ENCODE measurements at places on chromosomes 12 and 14.
A peak's percentile ranks its signal among the peaks of the same experiment; 100 is the strongest.

DNA sequence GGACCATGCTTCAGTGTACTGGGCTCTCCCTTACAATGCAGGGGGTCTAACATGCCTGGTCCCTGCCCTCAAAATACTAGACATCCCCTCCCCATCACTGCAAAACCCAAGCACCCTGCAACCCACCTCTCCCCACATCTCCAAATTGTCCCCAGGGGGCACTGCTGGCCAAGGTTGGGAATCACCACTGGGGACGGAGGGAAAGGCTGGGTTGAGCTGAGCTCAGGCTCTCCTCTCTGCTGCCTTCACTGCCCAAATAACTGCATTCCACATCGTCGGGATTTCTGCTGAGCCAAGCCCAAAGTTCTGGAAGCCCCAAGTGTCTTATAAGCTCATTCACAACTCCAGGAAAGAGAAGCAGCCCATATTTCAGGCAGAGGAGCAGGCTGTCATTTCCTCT, 69.6 kb downstream of the NT5DC3 start:
- peak; percentile 37 for DNase-seq

DNA sequence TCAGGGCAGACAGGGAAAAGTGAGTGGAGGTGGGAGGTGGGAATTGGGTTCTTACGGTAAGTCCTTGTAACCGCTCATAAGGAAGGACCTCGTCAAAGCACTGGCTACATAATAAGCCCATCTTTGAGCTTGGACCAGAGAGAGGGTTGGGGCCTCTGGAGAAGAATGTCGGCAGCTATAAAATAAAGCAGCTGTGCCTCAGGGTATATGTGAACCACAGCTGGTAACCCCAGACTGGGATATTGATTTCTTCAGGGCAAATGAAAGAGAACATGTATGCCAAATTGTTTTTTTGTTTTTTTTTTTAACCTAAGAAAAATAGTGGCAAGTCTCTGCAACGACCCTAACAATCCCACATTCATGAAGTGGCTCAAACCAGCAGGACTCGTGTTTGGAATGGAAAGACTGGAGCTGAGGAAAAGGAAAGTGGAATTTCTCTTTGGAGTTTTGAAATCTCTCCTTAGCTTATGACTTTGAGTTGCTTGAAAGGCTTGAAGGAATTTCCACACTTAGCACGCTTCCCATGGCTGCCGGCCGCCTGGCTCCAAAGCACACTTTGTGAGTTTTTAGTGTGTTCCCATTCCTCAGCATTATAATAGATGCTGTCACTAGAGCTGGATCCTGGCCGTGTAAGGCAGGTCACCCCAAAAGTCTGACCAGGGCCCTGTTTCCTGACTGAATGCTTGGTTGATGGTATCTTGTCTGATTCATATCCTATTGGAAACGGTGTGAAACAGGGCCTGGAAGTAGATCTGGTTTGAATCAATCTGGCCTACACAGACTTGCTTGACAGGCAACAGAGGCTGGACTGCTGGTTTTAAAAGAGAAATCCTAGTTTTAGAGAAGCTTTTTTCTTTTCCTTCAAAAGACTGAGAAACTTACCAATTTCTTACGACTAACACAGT, 244.7 kb downstream of the MSRB3 start:
- no peak for DNase-seq

GRCh38 chr12:24374452-24374851, 425.0 kb upstream of the SOX5 start:
- DNase-seq = no peak

- DNase-seq = no peak
Observed at GRCh38 chr12:9223830-9224229, 15.6 kb upstream of the PZP start.

DNA sequence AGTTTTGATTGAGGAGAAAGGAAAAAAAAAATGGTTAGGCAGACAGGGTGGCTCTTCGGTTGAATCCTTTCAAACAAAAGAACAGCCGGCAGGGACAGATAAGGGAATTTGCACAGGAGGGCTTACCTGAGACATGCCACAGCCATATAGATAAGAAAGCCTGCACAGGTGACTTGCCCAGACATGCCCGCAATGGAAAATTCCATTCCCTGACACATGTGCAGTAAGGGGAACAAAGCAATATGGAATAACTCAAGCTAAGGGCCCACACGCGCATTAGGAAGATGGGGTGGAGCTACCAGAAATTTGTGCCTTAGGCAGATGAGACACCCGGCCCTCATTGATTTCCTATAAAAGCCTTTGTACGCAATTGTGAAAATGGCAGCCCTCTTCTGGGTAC, 86.7 kb downstream of the TMEM260 start:
- DNase-seq = no peak

GRCh38 chr14:32311294-32312009, 17.6 kb upstream of the AKAP6 start:
- no peak for DNase-seq

- DNase-seq = no peak
Observed at GRCh38 chr12:76137606-76138005, 53.1 kb upstream of the NAP1L1 start.

- no peak for DNase-seq
Observed at GRCh38 chr12:57465747-57466505, 6.3 kb downstream of the GLI1 start.

DNA sequence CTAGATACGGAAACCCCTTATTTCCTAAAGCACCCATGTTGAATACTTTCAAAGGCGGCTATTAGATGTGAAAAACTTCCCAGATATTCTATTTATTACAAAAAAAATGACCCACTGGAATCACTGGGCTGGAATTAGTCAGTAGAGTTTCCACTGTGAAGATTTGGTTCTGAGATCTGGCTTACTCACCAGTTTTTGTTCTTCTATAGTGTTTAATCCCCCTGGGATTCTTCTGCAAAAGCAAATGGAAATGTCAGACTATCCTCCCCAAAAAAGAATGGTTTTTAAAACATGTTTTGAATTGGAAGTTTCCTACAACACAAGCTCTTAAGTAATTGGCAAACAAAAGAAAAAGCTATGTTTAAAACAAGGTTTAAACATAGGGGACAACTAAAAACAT, 166.4 kb downstream of the STXBP6 start:
- no peak for DNase-seq

GRCh38 chr14:23365732-23366425, 907 bp upstream of the EFS start:
- DNase-seq = no peak

GRCh38 chr12:47366157-47366556, 286.4 kb upstream of the AMIGO2 start:
- DNase-seq = no peak

- DNase-seq = no peak
Observed at GRCh38 chr12:57434517-57435223, at the start of gene INHBC. TSS of gene INHBC (plus strand) at chr12:57434784. CDS start at chr12:57434887, 103 bp downstream.

DNA sequence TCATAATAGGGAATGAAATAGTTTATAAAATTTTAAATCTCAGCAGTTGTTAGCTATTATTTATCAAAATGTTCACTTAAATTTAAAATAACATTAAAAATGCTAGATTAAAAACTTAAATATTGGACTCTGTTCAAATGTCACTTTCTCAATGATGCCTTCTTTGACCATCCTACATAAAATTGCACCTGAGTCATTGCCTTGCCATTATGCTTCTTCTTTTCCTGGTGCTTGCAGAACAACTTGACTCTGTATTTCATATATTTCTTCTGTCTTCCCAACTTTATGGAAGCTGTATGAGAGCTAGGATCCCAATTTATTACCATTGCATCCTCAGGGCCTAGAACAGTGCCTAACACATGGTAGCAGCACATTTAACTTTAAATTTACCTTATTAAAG, 37.3 kb upstream of the CPM start:
- DNase-seq = peak; percentile 53

DNA sequence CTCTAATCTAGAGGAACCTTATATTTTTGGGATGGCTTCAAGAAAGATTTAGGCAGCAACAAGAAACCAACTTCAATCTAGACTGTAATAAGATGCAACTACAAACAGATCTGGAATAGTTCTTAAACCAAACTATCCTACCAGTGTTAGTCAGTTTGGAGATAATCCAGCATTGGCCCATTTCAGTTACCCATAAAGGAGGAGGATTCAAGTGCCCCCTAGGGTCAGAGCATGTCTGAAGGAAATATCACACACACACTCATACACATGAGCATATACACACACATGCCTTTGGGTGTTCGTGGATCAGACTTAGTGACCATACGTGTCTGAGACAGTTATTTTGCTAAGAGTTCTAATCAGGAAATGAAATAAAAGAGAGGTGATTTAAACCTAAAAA, 261.2 kb downstream of the ADAMTS20 start:
- no peak for DNase-seq

- DNase-seq = peak; percentile 24
Observed at GRCh38 chr14:59481871-59482540, 2.2 kb downstream of the L3HYPDH start.

DNA sequence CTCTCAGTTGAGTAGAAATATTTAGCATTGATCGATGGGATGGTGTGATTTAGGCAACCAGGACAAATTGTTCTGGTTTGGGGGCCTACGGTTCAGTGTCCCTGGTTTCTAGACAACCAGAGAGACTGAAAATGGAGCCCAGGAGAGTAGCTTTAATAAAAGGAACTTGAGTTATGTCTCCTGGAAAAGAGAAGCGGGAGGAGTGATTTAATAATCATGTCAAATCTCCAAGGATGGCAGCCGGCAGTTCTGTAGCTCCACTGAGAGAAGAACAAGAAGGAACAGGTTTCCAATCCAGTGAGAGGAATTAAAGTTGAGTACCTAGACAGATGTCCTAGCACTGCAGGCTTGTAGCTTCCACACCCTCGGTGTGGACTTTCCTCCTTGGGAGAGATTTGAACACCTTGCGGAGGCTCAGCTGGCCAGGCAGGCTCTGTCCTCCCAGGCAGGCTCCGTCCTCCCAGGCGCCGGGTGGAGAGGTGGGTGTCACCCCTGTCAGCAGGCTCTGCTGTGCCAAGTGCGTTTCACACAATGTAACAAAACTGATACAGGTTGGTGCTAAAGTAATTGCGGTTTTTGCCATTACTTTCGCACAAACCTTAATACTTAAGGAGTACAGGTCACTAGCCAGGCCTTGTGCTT, 45.9 kb downstream of the SLC6A12 start:
- DNase-seq = no peak

DNA sequence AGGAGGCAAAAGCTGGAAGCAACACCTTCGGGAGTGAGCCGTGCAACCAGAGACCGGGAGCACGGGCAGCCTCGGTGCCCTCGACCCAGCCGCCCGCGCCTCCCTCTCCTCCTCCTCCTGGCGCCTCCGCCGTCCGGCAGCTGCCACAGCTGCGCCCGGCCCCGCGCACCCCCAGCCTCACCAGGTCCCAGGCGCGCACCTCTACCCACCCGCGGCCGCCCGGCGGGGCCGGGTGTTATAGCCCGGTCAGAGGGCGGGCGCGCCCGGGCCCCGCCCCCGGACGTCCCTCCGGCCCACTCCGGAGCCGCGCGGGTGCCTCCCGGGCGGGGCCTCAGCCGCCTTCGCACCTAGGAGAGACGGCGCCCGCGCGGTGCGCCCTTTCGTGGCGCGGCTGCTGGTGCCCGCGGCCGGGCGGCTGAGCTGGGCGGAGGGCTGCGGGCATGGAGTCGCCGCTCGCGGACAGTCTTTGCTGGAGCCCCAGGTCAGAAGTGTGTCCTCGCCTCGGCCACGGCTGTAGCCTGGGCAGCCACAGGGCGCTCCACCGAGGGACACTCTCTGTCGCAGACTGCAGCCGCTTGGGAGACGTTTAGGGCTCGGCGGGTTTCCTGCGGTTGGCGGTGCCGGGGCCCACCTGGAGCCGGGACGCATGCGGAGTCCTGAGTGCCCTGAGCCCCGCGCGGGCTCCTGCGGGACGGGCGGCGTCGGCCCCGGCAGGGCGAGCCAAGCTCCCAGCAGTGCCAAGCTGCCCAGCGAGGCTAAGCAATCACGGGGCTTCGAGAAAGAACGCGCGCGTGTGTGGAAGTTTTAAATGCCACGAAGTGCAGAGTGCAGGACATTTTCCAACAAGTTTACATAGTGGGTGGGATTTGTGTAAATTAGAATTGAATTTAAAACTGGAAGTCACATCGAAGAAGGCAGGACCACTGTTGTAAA, at the start of gene CPM:
Gene CPM (minus strand): TSS at position 211 of the 933 bp plus-strand sequence. CDS start 334 bp downstream, outside the sequence.
- peak; percentile 88 for DNase-seq

DNA sequence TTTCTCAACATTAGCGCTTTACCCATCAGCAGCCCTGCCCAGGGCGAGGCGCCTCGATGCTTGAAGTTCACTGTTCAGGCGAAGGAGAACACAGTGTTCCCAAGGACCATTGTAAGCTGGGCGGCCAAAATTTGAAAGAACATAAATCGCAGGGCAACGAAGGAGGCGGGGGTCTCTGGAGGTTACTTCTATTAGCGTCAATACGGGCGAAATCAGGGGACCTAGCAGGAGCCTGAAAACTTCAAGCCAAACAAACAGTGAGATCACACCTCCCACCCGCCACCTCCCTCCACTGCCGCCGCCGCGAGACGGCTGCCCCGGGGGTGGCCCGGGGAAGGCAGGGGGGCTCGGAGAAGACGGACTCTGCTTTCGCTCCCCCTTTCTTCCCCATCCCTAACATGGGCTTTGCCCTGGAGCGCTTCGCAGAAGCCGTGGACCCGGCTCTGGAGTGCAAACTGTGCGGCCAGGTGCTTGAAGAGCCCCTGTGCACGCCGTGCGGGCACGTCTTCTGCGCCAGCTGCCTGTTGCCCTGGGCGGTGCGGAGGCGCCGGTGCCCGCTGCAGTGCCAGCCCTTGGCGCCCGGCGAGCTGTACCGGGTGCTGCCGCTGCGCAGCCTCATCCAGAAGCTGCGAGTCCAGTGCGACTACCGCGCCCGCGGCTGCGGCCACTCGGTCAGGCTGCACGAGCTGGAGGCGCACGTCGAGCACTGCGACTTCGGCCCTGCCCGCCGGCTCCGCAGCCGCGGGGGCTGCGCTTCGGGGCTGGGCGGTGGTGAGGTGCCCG, at the start of gene PDZRN4:
Gene PDZRN4 (plus strand): TSS at position 263 of the 783 bp plus-strand sequence.
- peak; percentile 2 for DNase-seq

DNA sequence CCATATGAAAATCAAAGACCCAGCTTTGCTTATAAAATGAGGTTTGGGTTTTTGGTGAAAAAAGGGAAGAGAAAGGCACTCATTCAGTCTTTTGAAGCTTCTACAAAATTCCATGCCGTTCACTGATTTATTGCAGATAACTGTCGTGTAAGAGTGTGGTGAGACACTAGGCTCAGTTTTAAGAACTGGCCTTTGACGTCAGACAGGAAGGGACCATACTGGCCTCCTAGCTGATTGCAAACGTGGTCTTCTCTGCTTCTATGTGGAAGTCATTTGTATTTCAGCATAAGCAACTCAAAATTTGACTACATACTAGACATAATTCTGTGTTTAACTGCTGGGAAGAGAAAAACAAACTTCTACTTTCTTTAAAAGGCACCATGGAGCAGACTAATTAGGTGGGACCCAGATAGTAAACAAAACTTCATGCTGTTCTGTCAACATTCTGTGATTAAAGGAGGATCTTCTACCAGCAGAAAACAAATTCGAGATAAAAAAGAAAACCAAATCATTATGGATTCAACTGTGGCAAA, 168.7 kb downstream of the TTC7B start:
- DNase-seq = peak; percentile 79

- DNase-seq = peak; percentile 67
Observed at GRCh38 chr12:67943141-67943892, 45.9 kb upstream of the IFNG-AS1 start.

DNA sequence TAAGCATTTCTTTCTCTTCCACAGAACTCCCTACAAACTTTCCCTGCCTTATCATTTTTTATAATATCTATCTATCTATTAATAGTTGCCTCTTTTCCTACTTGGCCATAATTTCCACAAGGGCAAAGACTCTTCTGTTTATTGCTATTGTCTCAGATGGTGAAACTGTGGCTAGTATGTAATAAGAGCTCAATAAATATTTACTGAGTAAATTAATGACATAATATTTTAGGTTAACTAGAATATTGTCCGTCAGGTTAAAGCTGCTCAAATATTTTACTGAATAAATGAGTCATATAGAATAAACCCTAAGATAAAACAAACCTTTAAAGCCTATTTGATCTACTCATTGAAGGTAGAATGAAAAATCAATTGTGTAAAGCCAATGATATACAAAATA, 240.5 kb downstream of the PPFIA2 start:
- no peak for DNase-seq

GRCh38 chr14:100750762-100751699, 24.3 kb downstream of the DLK1 start:
- DNase-seq = no peak
